ENCODE measurements at places on chromosomes 5 and 9. TPM values are rescaled to one million over a fixed set of nuclear protein-coding genes. Genes with fewer than 3 reads are reported as not detected.

DNA sequence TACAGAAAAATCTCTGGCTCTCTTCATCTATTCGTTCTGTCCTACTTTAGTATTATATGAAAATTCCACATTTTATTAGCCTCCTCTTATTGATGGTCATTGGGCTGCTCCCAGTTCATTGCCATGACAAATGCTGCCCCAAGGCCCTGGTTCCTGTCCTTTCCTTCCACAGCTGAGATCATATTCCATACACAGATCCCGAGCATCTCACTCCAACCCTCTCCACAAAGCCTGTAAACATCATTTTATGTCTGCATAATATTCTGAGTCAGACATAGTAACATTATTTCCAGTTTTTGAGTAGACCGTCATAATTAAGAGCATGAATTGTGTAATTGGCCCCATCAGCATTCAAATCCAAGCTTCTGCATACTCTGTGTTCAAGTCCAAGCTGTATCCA lies 86.3 kb downstream of the MVB12B start:
- no peak for DNase-seq

DNA sequence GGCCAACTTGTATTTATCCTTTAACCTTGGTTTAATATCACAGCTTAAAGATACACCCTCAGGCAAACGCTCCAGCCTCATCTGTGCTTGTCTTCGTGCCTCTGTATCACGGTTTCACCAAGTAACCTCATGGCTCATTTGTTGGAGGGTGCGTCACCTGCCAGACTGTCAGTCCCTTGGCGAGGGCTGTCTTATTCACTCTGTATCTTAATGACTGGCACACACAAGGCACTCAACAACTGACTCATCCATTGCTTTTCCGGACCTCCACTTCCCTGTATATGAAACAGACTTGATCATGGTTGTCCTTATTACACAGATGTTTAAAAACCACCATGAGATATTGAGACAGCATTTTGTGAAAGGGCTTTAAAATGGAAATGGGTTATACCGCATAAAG lies 28.0 kb downstream of the LCP2 start:
- DNase-seq: no peak

GRCh38 chr5:108748401-108749127 lies 867 bp downstream of the FER start:
- peak; percentile 95 for DNase-seq

DNA sequence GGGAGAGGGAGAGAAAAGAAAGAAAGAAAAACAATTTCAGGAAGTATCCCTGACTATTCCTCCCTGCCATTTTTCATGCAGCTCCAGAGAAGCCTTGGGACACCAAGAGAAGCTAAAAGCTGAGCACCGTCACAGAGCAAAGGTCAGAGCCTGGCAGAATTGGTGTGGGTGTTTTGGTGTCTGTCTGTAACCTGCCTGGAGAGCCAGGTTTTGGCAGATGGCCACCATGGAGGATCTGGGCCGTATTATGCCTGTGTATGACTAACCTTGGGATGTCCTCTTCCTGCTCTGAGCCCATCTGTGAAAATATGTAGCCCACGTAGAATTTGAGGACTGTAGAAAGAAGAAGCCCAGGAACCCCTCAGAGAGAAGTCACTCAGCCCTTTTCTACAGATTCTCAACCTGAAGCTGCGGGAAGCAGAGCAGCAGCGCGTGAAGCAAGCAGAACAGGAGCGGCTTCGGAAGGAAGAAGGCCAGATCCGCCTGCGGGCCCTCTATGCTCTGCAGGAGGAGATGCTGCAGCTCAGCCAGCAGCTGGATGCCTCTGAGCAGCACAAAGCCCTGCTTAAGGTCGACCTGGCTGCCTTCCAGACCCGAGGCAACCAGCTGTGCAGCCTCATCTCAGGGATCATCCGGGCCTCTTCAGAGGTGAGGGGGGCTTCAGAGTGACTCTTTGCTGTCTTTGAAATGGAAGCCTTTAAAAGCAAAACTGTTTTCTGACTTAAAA lies 18.8 kb downstream of the GLE1 start:
- no peak for DNase-seq

GRCh38 chr5:96316017-96316416 lies 117.0 kb downstream of the PCSK1 start:
- DNase-seq: no peak

- DNase-seq: no peak
Measured at GRCh38 chr5:112310746-112311145, 108.3 kb downstream of the EPB41L4A start.

ORM1 gene
- not detected for total RNA-seq

- DNase-seq: no peak
Measured at GRCh38 chr5:75534734-75535133, 23.0 kb downstream of the POLK start.

DNA sequence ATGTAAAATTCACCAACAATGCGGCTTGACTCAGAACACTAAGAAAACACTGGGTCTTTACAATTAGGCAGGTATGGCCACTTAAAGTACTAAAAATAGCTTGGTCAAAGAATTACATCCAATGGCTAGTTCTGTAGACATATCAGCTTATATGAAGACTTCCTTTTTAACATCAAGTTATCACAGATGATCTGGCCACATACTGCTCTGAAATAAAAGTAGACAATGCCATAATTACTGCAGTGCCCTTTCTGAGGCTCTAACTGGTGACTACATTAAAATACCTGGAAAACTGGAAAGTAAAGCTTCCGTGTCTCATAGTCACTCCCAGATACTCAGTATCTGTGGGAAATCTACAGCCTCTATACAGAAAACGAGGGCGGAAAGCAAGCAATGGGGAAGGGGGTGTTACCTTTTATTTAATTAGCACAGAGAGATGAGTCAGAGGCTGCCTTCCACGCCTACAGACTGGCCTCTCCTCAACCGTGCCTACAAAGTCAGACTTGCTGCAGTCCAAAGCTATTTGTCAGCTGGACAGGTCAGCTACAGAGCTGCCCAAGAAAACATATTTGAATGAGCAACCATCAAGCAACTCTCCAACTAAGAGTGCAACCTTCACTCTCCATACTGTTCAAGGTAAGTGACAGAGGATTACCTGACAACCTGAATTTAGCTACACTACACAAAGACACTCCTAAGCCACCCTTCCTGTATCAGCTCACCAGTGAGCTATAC lies 8.7 kb downstream of the SERINC5 start:
- DNase-seq: no peak

STKLD1 gene
- total RNA-seq: 1.5 TPM

DNA sequence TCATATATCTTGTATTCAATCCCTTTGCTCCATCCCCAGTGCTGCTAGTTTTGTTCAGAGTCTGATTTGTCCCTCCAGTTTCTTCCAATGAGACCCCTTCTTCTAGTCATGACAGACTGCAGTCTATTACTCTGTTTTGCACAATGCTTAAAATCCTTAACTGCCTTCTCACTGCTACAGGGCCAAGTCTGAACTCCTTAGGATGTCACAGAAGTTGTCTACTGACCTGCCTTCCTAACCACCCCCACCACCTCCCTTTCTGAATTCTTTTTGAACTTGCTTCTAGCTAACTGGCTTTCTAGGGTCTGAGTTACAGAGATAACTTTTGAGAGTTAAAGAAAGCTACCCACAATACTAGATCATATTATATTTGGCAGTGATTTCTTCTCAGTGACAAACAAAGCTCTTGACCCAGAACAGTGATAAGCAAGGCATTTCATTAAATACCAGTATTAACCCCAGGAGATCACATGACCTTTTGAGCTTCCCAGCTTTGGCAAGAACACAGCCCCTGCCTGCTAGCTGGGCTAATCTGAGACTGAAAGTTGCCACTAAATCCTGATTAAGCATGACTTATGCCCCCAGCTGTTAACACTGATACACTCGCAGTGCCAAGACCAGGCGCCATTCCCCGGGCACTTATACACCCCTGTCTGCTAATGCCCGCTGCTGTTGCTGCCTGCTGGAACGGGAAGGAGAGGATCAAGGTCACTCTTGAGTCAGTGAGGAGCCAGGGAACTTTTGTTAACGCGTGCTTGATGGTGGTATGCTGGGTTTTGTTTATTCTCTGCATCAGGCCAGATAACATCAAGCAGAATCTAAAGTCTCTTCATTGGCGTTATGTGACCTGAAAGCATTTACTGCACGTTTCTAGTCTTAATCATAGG lies 36.4 kb upstream of the ADAMTSL1 start:
- DNase-seq: no peak

DNA sequence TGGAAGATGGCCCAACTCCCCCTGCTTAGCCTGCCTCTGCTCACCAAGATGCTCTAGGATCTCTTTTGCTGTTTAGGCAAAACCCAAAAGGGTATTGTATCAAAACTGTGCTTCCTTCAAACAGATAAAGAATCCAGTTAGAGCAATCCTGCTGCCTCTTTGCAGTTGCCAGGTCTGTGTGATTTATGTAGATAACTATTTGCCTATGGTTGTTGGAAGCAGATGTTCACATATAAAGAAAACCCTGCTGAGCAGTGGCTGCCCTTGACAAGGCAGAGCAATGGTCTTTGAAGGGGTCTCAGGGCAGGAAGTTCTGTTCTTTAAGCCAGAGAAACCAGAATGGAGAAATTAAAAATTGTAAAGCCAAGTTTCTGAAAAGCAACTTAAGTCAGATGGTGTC lies 68.6 kb downstream of the LRRC70 start:
- no peak for DNase-seq

DNA sequence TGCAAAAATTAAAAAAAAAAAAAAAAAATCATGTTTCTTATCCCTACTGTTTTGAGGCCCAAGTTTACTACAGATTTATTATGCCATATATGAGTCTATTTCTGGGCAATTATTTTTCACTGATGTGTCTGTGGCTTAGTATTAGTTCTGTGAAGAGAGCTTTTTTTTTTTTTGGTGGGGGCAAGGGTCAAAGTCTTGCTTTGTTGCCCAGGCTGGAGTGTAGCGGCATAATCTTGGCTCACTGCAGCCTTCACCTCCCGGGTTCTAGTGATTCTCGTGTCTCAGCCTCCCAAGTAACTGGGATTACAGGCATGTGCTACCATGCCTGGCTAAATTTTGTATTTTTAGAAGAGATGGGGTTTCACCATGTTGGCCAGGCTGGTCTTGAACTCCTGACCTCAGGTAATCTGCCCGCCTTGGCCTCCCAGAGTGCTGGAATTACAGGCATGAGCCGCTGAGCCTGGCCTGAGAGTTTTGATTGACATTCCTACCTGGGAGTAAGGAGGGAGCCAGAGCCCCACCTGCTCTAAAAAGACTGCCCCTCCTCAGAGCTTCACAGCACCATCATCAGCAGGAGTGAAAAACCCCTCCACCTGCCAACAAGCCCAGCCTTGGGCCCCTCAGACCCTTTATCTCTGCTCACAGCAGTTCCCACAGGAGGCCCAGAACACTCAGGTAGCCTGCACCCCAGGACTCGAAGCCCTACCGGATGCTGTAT lies 36.1 kb upstream of the JADE2 start:
- no peak for DNase-seq

DNA sequence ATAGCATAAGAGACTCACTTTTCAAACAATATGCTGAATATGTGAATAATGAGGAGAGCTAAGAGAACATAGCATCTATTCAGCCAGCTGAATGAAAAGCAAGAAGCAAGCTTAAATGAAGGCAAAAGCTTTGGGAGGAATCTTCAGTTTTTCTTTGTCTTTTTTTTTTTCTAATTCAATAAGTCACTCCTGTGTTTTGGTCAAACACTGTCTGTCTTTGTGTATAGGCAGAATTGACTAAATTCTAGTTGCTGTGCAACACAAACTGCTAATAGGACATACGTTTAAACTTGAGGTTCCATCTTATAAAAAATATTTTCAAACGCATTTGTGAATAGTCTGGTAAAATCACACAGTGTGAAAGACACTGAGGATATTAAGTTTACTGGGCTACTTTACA lies 156.9 kb upstream of the KCNN2 start:
- no peak for DNase-seq

KCNV2 gene
- not detected for total RNA-seq

DNA sequence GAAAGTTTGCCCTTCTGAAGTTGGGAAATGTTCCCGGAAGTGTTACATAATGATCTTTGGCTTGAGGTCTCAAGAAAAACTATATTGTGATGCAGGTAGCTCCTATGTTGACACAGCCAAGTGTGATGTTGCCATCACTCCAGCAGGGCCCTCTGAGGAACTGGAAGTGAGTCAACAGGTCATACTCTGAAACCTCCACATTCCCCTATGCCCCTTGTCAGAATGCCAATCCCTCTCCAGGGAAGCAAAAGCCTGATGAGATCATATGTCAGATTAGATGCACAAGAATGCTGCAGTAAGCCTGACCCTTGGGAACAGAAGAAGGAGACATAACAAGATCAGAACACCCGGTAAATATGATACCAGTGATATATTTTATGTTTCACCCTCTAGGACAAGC lies 66.8 kb upstream of the ITGA2 start:
- DNase-seq: no peak

DNA sequence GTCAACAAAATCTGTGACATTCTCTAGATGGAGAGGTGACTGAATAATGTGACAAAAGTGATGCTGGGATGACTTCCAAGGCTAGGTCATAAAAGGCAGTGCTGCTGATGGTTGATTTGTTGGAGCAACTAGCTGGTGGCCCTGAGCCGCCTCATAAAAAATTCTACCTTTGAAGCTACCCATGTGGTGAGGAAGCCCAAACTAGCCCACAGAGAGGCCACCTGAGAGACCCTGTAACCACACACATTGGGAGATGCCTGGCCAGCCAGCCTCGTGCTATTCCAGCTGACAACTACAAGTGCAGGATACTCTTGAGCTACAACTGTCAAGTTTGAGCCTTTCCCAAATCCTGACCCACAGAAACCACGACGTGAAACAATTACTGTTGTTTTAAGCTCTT lies 22.7 kb downstream of the CLTA start:
- no peak for DNase-seq

- DNase-seq: no peak
Measured at GRCh38 chr9:34591917-34592866, 2.7 kb upstream of the CNTFR start.

DNA sequence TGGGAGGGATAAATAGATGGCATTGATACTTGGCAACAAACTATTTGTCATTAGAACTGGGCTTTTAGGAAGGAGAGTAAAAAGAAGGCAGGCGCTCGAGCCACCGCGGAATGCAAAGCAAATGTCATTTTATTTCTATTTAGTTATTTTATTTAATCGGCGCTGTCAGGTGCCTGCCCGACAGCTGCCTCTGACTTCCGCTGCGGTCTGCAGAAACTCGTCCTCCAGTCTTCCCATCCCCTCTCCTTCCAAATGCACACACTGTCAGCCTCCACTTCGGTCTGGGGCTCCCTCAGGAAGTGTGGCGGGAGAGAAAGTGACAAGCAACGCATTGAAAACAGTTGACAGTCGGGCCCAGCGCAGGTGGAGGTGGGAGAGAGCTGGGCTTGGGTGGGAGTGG lies 29.3 kb downstream of the ASS1 start:
- no peak for DNase-seq

DNA sequence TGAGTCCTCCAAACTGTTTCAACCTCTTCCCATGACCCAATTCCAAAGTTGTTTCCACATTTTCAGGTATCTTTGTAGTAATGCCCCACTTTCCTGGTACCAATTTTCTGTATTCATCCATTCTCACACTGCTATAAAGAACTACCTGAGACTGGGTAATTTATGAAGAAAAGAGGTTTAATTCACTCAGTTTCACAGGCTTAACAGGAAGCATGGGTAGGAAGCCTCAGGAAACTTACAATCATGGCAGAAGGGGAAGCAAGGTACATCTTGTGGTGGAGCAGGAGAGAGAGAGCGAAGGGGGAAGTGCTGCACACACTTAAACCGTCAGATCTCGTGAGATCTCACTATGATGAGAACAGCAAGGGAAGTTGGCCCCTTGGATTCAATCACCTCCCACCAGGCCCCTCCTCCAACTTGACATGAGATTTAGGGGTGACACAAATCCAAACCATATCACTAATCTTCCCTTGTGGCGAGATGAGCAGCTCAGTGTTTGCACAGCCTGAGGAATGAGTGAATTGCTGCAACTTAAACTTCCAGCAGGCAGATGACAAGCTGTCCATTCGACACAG lies 42.9 kb downstream of the TRIP13 start:
- no peak for DNase-seq

- DNase-seq: no peak
Measured at GRCh38 chr9:88818495-88819201, 172.6 kb upstream of the S1PR3 start.
